ENCODE measurements at places on chromosomes 13 and 19.

DNA sequence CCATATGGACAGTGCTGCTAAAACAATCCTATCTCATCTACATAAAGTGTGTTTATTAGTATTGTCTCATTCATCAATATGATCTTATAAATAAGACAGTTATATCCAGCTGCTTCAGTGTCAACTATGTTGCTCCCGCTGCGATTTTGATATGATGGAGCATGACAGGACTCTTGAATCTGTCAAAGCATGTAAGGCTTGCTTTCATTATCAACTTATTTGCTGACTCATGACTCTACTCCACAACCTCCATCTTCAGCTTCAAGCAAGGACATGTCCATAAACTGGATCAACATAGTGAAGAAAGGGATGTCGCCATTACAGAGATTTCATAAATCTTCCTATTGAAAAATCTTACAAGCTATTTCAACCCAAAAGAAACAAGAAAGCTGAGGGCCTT is 2812.6 kb downstream of the PCDH9 start:
- DNase-seq = no peak

DNA sequence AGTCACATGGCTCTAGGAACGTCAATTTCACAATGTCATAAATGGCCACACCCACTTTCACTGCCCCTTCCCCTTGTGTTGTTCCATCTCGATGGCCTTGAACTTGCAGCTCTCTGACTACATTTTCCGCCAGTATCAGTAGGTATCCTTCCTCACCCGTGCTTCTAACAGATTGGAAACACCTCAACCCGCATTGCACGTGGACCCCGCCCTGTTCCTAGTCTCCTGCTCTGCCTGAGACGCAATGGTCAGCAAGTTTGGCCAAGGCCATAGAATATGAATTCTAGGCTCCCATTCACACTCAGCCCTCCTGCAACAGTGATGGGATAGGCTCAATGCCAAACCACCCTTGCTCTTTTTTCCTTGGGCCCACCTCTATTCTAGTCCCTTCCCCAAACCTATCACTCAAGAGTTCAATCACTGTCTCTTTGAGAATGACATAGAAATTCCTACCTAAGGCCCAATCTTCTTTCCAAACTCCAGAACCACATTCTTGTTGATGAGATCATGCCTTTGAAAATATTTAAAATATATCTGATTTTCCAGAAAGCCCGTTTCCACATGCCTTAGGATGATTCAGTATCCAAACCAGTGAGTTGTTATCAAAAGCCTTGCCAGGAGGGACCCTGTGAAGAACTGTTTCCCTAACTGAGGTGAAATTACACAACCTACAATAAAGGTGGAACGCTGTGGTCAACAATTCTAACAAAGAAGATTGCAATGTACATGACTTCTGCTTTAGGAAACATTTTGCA is 334.6 kb downstream of the MYO16 start:
- DNase-seq = no peak

DNA sequence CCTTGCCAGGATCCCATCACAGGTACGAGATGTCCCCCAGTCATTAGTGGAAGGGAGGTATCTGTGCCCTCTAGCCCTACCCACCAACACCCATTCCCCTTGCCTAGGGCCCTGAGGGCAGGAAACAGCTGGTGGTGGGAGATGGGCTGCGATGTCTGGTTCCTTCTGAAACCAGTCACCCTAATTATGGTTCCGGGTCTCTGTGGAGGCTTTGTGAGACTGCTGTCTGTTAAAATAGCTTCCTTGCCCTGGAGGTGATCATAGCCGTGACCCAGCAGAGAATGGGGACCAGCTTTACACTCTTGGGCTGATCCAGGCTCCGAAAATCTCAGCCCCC is 5.5 kb downstream of the ALDH16A1 start:
- DNase-seq = no peak

DNA sequence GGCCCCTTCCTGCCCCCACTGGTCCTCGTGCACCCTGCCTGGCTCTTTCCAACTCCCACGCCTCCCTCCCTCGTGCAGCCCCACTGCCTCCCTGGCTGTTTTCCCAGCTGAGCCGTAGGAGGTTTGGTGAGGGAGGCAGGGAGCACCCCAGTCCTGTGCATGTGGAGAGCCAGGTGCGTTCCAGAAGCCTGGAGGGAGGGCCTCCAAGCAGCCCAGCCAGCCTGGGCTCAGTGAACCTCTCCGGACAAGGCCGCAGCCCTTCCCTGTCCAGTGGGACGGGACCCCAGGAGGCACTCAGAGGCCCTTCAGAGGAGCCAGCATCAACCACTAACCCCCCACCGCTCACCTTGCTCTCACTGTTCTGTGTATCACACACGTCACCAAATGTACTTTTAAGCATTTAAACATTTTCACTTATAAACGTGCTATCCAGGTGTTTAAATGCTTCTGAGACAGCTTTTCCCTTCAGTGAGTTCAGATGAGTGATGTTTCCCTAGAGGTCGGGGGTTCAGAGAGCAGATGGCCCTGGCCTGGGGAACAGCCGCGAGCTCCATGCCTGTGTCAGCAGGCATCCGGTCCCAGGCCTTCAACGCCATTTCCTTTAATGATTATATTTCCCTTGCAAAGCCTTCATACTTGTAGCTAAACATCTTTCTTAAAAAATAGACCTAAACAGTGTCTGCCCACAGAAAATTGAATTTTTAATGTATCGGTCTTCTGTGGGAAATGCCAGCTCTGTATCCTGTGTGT is 122.6 kb downstream of the ATP11A start:
- no peak for DNase-seq

DNA sequence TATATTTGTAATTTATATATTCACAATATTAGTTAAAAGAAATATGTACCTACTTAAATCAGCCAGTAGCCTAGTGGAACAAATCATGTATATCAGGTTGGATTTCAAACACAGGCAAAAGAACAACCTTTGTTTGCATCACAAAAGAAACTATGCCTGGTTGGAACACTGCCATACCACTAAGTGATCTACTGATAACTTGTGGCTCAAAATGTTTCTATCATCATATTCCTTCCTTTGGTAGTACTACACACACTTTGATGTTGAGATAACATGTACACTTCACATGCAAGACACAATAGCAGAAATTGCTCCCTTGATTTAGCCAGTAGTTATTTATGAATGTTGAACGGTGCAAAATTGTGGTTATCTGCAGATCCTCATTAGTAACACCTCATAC is 146.0 kb upstream of the GPC6 start:
- DNase-seq = no peak

DNA sequence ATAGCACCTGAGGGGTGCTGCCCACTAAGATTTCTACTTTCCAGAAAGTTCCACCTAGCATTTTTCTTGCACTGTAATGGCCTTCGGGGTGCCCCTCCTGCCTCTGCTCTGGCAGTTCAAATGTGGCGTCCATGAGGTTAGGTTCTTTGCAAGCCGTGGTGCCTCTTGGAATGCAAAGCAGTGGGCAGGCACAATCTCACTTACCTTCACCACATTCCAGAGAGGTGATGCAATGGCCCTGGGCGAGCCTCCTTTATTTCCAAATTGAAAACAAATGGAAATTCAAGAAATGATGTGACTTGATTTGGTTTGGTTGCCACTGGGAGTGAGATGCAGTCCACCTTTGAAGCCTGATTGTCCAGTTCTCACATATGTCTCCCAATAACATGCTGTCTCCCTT is 46.9 kb downstream of the FGF9 start:
- no peak for DNase-seq

GRCh38 chr19:19420570-19421298 is 15.3 kb downstream of the GATAD2A start:
- peak; percentile 13 for DNase-seq

DNA sequence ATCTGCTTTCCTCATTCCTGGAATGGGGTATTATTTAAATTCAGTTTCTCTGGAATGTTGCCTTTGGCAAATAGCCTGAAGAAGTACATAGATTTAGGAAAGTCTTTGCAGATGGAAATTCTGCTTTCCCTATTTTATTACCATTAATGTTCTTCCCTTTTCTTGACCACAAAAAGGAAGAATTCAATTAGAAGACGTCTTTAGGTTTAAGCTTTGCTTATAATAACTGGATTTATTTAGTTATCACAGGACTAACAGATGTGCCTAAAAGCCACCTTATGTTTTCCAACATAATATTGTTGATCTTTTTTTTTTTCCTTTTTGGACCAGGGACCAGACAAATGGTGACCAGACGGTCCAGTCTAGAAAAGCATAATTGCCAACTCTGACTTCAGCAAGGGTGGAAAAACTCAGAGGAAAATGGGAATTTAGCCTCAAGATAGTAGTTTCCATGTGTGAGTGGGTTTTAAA is 210.1 kb upstream of the SPRY2 start:
- no peak for DNase-seq

DNA sequence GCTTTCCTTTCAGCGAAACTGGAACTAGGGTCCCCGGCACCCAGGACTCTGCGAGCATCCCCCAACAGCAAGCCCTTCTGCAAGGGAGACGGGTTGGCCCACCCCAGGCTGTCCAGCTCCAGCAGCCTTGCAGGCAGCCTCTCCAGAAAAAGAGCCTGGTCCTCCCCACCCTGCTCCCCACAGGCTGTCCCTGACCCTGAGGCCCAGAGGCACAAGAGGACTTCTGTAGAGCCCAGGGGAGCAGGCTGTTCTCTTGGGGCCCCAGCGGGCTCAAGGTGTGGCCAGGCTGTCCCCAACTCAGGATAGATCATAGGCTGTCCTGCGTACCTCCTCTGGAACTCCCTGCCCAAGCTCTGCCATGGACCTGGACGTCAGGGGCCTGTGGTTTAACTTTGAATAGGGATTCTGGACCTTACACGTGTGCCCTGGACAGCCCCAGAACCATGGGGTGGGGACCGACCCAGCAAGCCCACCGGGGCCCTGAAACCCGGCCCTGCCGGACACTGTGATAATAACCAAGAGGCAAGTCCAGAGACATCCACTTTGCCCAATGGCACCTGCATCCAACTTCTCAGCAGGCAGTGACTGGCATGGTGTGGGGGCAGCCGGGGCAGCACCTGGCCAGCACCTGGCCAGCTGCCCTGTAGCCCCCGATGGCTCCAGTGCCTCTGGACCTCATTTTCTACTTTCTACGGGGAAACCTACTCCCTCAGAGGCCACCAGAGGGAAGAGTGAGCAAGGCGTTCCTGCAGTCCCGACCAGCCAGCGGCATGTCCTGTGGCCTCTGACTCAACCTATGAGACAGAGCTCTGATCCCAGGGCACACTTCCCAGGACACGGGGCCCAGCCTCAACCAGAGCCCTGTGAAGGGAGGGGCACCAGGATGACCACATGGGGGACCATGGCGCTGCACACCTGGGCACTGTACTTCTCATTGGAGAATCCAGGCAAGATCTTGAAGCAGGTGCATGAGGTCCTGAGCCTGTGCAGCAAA is 50.9 kb upstream of the TPM4 start:
- no peak for DNase-seq

GRCh38 chr19:27746691-27747380 is 1466.1 kb downstream of the UQCRFS1 start:
- DNase-seq = no peak

DNA sequence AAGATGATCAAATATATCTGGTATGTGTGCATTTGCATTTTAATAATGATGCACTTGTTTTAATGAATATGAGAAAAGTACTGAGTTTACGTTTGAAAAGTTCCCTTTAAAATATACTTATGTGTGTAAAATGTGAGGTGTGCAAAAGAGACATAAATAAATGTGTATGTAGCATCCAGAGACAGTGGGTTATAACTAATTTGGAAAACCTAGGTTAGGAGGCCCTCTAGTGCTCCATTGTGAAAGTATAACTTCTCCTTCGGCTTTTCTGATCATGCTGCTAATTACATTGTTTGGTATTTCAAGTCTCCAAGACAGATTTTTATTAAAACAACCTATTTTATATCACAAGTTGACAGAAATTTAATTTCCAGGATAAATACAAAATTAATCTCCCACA is 30.1 kb downstream of the SCEL start:
- no peak for DNase-seq
